ENCODE measurements at places on chromosomes 2 and 18. TPM values are rescaled to one million over a fixed set of nuclear protein-coding genes. Genes with fewer than 3 reads are reported as not detected.

The MYO1B gene
- total RNA-seq, result 274 TPM

The IL36RN gene
- total RNA-seq, result not detected

The PARD6G gene
- total RNA-seq, result 3.1 TPM

The IL1R1 gene
- total RNA-seq, result 143 TPM

The CHAC2 gene
- total RNA-seq, result 0.97 TPM

The LYG1 gene
- total RNA-seq, result 0.32 TPM

The POTEJ gene
- total RNA-seq, result not detected

The UBE2E3 gene
- total RNA-seq, result 52.6 TPM

The NFE2L2 gene
- total RNA-seq, result 55.2 TPM
